ENCODE measurements at places on chromosomes 12 and 14. TPM values are rescaled to one million over a fixed set of nuclear protein-coding genes. Genes with fewer than 3 reads are reported as not detected.
A peak's percentile ranks its signal among the peaks of the same experiment; 100 is the strongest.

Gene ITGB7
- total RNA-seq = 1.2 TPM

Gene TMEM63C
- total RNA-seq = 7.8 TPM

Gene KRT83
- total RNA-seq = not detected

Gene ARHGAP9
- 13.6 TPM for total RNA-seq

Gene KRT82
- not detected for total RNA-seq

- no peaks in the 10 kb centered on the region for H3K27me3 ChIP-seq
- DNase-seq = no peak
- H3K27ac ChIP-seq = no peak overlapping the region
- H3K4me1 ChIP-seq = no peaks in the 10 kb centered on the region
Observed at GRCh38 chr14:83162361-83162929, 1628.8 kb upstream of the SEL1L start.

GRCh38 chr14:95440951-95441350 lies 75.5 kb downstream of the SYNE3 start:
- no peak overlapping the region for H3K4me3 ChIP-seq
- no peak overlapping the region for H3K27ac ChIP-seq
- no peaks in the 10 kb centered on the region for H3K36me3 ChIP-seq
- H3K4me1 ChIP-seq = peaks cover 5% of the 10 kb centered on the region

DNA sequence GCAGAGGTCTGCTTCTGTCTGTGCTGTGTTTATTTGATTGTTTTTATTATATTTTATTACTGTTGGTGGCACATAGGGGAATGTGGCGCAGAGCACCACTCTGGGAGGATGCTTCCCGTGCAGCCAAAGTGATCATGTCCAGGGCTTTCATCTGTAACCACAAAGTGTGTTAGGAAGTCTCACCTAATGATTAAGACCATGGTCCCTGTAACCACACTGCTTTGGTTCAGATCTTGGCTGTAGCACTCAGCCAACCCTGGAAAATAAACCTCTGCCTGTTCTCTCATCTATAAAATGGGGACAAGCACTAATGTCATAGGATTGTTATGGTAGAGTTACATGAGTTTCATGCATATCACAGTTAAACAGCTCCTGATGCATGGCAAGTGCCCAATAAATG lies 1.9 kb downstream of the RESF1 start:
- no peak overlapping the region for H3K4me3 ChIP-seq
- H3K4me1 ChIP-seq = no peaks in the 10 kb centered on the region
- no peak for DNase-seq
- H3K27ac ChIP-seq = no peak overlapping the region

DNA sequence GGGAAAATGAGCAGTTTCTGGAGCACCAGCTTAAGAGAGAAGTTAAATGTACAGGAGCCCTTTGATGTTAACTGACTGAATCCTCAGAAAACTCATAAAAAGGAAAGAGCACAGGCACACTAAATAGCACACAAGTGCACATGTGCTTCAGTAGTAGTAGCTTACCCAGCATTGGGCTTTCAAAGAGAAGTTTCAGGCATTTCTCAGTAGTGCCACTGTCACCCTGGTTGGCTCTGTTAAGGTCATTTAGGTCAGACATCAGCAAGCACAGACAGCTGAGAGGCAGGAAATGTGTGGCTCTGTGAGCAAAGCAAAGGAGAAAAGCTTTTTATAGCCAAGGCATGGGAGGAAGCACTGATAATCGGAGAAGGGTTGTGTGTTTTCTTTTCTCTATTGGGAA lies 96.3 kb upstream of the HIF1A start:
- H3K27me3 ChIP-seq = no peaks in the 10 kb centered on the region
- DNase-seq = no peak

GRCh38 chr12:92089559-92089958 lies 56.1 kb downstream of the BTG1 start:
- H3K4me3 ChIP-seq = no peak overlapping the region
- no peaks in the 10 kb centered on the region for H3K36me3 ChIP-seq
- no peaks in the 10 kb centered on the region for H3K4me1 ChIP-seq
- H3K27ac ChIP-seq = no peak overlapping the region
- DNase-seq = no peak

GRCh38 chr12:93944201-93944600 lies 204.2 kb upstream of the PLXNC1 start:
- peak overlapping the region; percentile 80 for H3K27ac ChIP-seq
- no peak overlapping the region for H3K4me3 ChIP-seq
- H3K4me1 ChIP-seq = peaks cover 7% of the 10 kb centered on the region
- no peaks in the 10 kb centered on the region for H3K27me3 ChIP-seq
- H3K36me3 ChIP-seq = no peaks in the 10 kb centered on the region

DNA sequence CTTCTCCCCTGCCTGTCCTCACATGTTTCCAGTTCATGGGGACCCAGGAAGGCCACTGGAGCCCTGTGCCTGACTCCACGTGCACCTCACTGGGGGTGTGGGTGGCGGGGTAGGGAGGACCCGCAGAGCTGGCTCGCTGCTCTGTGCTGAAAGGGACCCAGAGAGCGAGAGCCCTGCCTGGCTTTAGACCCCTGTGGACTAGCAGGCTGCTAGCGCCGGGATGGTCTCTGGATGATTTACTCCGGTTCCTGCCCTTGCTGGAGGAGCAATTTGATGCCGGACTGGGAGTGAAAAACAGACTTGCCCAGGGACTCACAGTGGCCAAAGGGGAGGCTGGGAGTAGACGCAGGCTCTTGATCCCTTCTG lies 49.0 kb downstream of the NTF3 start:
- no peak for DNase-seq
- H3K36me3 ChIP-seq = no peaks in the 10 kb centered on the region
- H3K4me3 ChIP-seq = no peak overlapping the region
- no peak overlapping the region for H3K27ac ChIP-seq
- H3K4me1 ChIP-seq = no peaks in the 10 kb centered on the region

- H3K4me3 ChIP-seq = no peak overlapping the region
- H3K27ac ChIP-seq = no peak overlapping the region
- H3K27me3 ChIP-seq = no peaks in the 10 kb centered on the region
- H3K36me3 ChIP-seq = no peaks in the 10 kb centered on the region
- H3K4me1 ChIP-seq = no peaks in the 10 kb centered on the region
Observed at GRCh38 chr12:33536431-33536830, 96.8 kb upstream of the SYT10 start.

DNA sequence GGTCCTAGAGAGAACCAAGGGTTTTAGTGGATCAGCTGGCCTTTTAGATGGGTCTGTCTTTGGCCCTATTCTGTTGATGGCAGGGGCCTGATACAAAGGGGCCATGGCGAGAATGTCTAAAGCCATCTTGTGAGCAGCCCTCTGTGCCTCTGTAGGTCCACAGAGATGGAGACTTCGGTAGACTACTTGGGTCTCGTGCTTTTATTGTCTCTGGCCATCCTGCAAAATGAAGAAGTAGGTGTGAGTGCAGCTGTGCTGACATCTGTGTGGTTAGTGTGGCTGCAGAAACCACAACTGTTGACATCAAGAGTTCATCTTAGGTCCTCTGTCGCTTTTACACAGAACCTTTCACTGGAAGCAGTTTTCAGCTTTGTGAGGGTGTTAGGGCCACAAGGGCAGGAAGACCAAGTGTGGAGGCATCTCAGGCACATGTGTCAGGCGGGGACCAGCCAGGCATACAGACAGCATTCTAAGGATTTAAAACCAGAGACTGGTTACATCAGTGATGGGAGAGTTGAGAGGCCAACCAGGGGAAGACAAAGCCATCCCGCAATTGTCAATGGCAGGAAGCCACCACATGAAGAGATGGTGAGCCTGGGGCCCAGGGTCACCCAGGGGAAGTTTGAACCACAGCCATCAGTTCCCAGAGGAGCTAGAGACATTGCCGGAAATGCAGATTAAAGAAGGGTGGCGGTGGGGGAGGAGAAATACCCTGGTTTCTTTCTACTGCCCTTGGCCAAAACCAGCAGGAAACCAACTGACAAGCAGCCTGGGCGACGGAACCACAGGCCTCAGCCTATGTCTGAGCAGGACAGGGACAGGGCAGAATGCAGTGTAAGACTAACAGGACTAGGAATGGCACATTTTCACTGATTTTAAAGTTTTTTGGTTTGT lies 13.0 kb upstream of the TPCN1 start:
- H3K36me3 ChIP-seq = no peaks in the 10 kb centered on the region
- DNase-seq = no peak
- H3K27me3 ChIP-seq = no peaks in the 10 kb centered on the region
- no peaks in the 10 kb centered on the region for H3K4me1 ChIP-seq
- no peak overlapping the region for H3K4me3 ChIP-seq

DNA sequence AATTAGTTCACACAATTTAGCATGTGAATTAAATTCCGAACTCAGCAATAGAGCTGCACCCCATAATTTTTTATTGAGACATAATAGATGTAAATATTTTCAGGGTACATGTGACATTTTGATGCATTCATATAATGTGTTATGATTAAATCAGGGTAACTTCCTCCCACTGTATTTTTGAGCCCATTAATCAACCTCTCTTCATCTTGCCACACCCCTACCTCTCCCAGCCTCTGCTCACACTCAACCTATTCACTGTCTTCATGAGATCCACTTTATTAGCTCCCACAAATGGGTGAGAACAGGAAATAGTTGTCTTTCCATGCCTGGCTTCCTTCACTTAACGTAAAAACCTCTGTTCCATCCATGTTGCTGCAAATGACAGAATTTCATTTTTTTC lies 14.7 kb downstream of the IL26 start:
- no peaks in the 10 kb centered on the region for H3K36me3 ChIP-seq
- no peaks in the 10 kb centered on the region for H3K4me1 ChIP-seq
- H3K27ac ChIP-seq = no peak overlapping the region

- no peaks in the 10 kb centered on the region for H3K4me1 ChIP-seq
- no peak for DNase-seq
- H3K27ac ChIP-seq = no peak overlapping the region
- H3K36me3 ChIP-seq = no peaks in the 10 kb centered on the region
Observed at GRCh38 chr14:34023824-34024767, 73.2 kb upstream of the EGLN3 start.

- no peak overlapping the region for H3K4me3 ChIP-seq
- no peak overlapping the region for H3K27ac ChIP-seq
- H3K27me3 ChIP-seq = no peaks in the 10 kb centered on the region
- H3K36me3 ChIP-seq = no peaks in the 10 kb centered on the region
Observed at GRCh38 chr12:96107236-96107635, 71.8 kb upstream of the LTA4H start.

GRCh38 chr12:122646517-122647217 lies 56.5 kb downstream of the HCAR2 start:
- no peak overlapping the region for H3K4me3 ChIP-seq
- no peaks in the 10 kb centered on the region for H3K36me3 ChIP-seq
- no peaks in the 10 kb centered on the region for H3K4me1 ChIP-seq
- DNase-seq = no peak
- no peak overlapping the region for H3K27ac ChIP-seq

DNA sequence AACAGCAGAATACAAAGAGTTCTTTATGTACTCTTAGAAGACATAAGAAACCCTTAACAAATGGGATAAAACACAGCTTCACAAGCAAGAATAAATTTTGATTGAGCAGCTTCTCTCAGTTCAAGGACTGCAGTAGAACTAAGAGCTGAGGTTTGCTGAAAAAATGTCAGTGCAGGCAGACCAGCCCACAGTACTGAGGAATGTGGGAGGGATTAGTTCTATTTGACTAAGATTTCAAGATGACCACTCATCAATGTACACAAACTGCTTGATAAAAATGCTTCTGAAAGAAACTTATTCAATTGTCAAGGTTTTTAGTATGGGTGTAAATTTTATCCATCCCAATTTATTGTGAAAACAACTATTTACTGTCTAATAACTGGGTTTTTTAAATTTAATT lies 138.4 kb downstream of the SEC23A start:
- no peaks in the 10 kb centered on the region for H3K27me3 ChIP-seq
- H3K4me1 ChIP-seq = no peaks in the 10 kb centered on the region
- no peaks in the 10 kb centered on the region for H3K36me3 ChIP-seq
- no peak overlapping the region for H3K4me3 ChIP-seq
- H3K27ac ChIP-seq = no peak overlapping the region

Measured in prostate gland (tissue), 2 donors.